Vagina (tissue), 2 donors: ENCODE measurements at places on chromosomes 3 and 15. TPM values are rescaled to one million over a fixed set of nuclear protein-coding genes. Genes with fewer than 3 reads are reported as not detected.

The CHRNA5 gene
- 8.8 TPM for total RNA-seq

The CCDC32 gene
- total RNA-seq: 20.6 TPM

The BUB1B gene
- 5.6 TPM for total RNA-seq

The P3H2 gene
- total RNA-seq: 41.7 TPM

The ATP13A4 gene
- 13.0 TPM for total RNA-seq

The C2CD4B gene
- total RNA-seq: 0.49 TPM

The CGNL1 gene
- 38.3 TPM for total RNA-seq

The LRRN1 gene
- 1.7 TPM for total RNA-seq

The PLSCR5 gene
- total RNA-seq: not detected

The CDHR4 gene
- not detected for total RNA-seq

DNA sequence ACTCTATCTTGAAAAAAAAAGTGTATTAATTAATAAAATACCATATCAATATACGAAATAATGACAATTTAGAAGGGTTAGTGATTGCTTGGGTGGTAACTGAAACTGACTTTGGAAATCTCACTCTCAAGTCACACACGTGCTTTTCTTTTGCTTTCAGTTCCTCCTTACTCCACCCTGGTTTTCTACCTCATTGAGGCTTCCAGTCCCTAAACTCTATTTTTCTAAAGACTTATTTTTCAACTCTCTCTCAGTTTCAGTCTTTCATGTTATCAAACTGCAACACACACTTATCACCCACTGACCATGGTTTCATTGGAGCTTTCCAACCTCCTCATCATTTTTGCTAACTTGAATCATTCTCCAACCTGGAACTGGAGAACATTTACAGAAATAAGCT lies 23.5 kb downstream of the IL12A start:
- no peak for DNase-seq

GRCh38 chr15:48176112-48176511 lies 2.0 kb downstream of the MYEF2 start:
- no peak for DNase-seq

DNA sequence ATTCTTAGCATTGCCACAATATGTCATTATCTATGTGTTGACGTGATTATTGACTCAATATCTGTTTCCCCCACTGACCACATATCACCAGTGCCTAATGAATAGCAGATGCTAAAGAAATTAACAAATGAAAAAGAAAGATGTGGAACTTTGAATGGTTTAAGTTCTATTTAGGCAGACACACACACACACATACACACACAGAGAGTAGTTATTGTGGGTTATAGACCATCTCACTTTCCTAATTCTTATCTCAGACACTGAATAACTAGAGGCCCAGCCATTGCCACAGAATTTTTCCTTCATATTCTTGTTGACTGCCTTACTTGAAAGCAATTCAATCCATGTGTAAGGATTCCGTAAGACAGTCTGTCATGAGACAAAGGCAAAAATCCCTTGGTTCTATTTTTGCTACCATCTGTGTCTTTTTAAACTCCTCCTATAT lies 61.9 kb upstream of the PHLDB2 start:
- no peak for DNase-seq

DNA sequence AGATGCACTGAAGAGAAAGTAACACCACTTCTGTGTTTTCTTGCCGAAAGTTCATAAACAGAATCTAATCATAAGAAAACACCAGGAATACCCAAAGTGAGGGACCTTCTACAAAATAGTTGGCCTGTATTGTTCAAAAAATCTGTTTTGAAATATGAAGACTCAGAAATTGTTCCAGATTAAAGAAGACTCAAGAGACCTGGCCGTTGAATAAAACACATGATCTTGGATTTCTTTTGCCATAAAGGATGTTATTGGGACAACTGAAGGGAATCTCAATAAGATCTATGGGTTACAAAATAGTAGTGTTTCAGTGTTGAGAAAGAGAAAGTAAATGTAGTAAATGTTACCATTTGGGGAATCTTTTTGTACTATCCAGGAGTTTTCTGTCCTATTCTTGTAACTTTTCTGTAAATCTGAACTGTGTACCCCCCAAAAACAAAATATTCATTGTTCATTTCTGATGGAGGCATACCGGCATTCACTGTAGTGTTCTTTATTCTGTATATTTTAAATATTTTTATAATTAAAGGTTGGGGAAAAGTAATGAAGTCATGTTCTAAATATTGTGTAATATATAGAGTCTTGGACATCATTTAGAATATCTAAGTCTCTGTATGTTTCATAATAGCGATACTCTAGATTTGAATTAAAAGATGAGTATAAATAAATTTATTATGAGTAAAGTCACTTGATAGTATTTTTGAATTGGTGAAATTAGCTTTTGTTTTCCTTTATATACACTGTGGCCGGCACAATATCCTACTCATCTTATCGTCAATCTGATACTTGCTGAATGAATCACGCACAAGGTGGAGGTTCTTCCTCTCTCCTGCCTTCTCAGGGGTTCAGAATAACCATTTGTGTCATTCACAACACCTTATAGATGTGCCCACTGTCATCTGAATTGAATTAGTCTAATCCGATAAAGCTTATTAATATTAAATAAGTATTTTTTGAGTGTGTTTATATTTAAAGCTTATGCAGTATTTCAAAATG lies 66.7 kb downstream of the TRAK1 start:
- no peak for DNase-seq

GRCh38 chr3:150784747-150785125 lies 21.8 kb upstream of the SIAH2 start:
- no peak for DNase-seq

DNA sequence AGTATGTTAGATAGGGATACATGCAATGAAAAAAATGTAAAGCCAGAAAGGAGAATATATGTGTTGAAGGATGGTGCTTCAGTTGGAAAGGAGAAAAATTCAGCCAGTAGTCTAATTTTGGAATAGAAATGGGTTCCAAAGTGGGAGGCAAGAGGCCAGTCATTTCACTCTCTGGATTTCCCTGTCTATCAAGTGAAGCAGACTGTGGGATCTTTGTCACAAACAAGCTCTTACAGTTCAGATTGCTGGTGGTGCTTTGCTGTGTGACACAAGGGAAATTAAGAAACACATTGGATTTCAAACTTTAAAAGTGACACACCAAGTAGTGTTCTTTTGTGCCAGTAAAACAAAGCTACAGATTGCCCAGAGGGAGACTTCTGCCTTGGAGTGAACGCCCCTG lies 82.0 kb upstream of the BFSP2 start:
- no peak for DNase-seq

- DNase-seq: no peak
Measured at GRCh38 chr3:196273655-196274054, 13.9 kb downstream of the PCYT1A start.

DNA sequence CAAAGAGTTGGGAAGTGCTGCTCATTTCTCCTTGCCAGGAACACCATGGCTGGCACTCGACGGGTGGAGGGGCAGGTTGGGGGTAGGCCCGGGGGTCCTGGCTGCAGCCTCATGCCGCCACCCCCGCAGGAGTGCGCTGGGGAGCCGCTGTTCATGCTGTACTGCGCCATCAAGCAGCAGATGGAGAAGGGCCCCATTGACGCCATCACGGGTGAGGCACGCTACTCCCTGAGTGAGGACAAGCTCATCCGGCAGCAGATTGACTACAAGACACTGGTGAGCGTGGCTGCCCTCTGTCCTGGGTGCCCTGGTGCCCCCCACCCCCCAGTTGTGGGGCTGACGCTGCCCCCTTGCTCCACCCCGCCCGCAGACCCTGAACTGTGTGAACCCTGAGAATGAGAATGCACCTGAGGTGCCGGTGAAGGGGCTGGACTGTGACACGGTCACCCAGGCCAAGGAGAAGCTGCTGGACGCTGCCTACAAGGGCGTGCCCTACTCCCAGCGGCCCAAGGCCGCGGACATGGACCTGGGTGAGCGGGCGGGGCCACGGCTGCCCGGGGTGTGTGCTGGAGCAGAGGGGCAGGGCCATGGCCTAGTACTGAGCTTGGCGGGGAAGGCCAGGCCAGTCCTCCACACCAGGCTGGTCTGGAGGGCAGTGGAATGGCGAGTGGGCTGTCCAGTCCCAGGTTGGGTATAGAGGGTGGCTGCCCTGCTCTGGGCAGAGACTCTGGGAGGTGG lies 45.1 kb downstream of the PLXNA1 start:
- no peak for DNase-seq

- DNase-seq: no peak
Measured at GRCh38 chr3:146100825-146101444, 60.0 kb downstream of the PLOD2 start.

DNA sequence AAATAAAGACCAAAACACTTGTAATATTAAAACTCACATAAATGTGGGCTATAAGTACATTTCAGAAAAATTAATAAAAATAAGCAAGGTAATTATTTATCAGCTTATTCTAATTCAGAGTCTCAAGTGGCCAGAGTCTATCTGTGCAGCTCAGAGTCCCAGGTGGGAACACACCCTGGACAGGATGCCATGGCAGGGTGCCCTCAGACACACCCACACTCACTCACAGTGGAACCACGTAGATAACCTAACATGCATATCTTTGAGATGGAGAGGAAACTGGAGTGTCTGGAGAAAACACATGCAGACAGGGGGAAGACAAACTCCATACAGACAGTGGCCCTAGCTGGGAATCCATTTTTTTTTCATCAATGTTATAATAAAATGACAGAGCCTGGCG lies 37.2 kb downstream of the FSIP1 start:
- DNase-seq: no peak

GRCh38 chr15:70879401-70879800 lies 12.8 kb downstream of the THAP10 start:
- DNase-seq: no peak

DNA sequence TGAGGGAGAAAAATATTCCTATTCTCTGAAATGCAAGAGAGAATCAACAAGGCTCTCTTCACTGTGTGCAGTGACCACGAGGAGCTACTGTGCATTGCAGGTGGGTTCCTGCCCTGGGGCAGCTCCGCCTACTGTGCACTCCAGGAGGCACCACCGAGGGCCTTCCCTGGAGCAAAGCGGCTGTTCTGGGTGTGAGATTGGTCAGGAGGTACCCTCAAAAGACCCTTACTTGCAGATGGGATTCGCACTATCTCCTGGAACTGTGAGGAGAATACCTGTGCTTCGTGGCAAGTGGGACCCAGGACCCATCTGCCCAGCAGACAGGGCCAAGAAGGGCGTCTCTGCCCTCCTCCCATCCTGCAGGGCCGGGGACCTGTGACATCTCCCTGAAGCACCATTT lies 68.9 kb downstream of the CYFIP1 start:
- DNase-seq: no peak

DNA sequence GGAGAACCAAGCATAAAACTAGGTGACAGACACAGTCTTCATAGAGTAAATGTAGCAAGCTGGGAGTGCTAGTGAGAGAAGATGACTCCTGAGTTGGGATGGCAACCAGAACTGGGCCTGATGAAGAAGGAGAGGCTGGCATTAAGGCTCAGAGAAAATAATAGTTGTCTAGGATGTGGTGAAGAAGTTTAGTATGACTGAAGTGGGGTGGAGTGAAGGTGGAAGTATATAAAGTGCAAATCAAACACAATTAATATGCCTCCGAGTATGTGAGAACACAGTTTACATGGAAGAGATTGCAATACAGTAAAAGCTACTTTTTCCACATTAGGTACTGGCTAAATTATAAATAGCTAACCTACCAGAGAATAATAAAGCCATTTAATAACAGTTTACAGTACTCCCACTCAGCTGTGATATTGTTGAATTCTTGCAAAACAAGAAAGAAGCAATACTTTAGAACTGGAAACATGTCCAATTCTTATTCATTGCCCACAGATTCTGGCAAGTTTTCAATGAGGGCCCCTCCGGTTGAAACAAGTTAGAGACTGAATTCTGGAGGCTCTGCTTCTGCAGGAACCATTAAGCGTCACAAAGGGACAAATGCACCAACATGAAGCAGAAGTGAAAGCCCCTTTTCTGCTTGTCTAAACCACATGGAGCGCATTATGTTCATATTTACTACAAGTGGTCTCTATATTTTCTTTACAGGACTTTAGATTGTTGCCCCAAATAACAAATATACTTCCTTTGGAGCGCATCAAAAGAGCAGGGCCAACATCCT lies 243.7 kb downstream of the SLC9A9 start:
- no peak for DNase-seq

GRCh38 chr3:89783341-89783927 lies 676.0 kb downstream of the EPHA3 start:
- no peak for DNase-seq

- DNase-seq: no peak
Measured at GRCh38 chr3:119508172-119508845, 10.0 kb downstream of the TIMMDC1 start.

- no peak for DNase-seq
Measured at GRCh38 chr15:65069779-65070546, 2.2 kb upstream of the RASL12 start.

DNA sequence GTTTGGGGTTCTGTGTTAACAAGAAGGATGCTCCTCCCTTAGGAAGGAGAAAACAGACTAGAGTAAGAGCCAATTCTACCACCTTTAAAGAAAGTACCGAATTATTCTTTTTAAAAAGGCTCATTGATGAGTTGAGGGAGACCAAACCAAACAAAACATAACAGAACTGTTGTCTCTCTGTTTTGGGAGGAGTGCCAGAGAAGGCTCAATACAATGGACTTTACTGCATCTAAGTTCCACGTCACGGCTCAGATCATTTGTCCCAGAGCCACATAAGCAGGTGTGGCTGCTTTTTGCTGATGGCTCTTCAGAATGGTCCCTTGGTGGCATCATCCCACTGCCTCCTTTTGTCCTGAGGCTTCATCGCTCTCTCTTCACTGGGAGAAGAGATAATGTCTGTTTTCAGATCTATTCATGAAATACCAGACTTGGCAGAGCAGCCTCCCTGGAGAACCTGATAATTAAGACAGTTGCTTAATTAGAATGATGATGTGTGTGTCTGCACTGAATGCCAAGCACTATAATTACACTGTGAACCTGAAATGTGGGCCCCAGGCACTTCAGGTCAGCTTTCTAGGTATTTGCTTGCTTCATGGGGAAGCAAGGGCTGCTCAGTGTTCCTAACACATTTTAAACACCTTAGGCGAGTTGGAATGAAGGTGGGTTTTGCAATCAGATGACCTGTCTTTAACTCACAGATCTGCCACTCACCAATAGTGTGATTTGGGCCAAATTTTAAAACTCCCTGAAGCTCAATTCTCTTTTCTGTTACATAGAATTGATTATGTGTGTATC lies 335.2 kb upstream of the MCTP2 start:
- DNase-seq: no peak

DNA sequence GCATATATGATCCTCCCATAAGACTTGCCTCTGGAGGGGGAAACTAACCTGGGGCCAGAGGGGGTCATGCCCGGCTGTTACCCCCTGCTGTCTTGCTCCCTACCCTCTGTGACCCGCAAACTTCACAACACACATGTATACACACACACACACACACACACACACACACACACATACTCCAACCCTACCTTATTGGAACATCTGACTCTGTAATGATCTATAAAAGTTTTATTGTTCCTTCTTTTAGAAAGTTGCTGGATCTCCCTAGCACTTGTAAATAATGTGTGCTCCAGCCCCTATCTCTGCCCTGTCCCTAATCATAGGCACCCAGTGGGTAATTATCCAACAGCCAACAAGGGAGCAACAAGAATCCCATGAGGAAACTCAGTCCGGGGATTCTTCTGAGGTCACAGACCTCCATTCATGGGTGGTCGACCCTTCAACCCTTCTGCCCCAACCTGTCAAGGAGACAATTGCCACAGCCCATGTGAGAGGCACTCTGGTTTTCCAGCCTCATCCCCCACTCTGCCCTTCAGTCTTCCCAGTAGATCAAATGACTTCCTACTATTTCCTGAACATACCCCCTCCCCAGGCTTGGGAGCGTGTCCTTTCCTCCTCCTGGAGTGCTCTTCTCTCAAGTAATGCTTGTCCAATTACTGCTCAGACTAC lies 14.0 kb upstream of the TPM1 start:
- DNase-seq: no peak

GRCh38 chr3:162132981-162133380 lies 636.4 kb downstream of the OTOL1 start:
- DNase-seq: no peak
